ENCODE measurements at places on chromosomes 4 and X. TPM values are rescaled to one million over a fixed set of nuclear protein-coding genes. Genes with fewer than 3 reads are reported as not detected.

DNA sequence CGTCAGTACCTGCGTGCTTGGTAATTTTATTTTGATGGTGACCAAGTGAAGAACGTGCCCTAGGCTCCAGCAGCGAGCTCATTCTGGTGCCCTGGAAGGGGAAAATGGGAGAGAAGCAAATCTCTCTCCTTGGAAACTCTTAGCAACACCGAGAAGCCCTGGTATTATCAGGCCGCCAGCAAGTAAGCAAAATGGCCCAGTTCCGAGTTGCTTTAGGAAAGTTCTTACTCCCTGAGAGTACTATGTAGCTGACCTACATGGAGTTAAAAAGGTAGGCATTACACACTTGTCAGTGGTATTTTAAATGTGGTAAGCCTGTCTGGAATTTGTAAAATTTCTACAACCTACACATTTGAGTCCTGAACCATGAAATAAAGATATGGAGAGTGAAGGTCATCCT, 146.4 kb downstream of the CPEB2 start:
- no peak for DNase-seq

- no peak for DNase-seq
Measured at GRCh38 chr4:156391325-156391653, 437.6 kb upstream of the CTSO start.

- DNase-seq = no peak
Measured at GRCh38 chr4:54475546-54475945, 182.2 kb upstream of the KIT start.

DNA sequence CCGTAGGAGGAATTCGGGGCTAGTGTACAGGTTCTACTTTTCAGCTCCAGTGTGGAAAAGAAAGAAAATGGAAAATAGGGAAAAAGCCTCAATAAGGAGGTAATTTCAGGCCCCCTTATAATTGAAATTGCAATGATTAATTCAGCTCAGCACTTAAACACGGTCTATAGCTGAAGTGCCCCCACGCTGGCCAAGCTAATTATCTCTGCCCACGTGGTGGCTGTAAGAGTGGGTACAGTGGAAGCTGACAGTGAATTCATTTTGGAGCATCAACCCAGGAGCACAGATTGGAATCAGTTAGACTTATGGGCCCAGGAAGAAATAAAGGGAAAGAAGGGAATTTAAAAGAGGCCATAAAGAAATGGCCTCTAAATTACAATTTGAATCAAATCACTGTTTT, 631.1 kb upstream of the CPEB2 start:
- no peak for DNase-seq

- no peak for DNase-seq
Measured at GRCh38 chrX:104193485-104193884, 27.2 kb downstream of the FAM199X start.

DNA sequence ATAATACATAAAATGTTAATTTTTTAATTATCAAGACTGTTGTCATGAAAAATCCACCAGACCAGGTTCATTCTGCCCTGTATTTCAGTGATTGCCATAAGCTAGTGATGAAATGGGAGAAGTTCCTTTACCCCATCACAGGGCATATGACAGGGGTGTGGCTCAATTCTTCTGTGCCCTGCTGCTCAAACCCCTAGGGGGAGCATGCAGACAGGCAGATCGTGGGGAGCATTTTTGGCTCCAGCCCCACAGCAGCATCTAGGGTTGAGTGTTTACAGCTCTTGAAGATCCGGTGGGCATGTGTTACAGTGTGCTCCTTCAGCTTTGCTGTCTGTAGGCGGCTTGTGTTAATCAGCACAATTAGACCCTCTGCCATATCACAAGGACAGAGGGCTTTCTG, 700.7 kb downstream of the PCDH18 start:
- no peak for DNase-seq

DNA sequence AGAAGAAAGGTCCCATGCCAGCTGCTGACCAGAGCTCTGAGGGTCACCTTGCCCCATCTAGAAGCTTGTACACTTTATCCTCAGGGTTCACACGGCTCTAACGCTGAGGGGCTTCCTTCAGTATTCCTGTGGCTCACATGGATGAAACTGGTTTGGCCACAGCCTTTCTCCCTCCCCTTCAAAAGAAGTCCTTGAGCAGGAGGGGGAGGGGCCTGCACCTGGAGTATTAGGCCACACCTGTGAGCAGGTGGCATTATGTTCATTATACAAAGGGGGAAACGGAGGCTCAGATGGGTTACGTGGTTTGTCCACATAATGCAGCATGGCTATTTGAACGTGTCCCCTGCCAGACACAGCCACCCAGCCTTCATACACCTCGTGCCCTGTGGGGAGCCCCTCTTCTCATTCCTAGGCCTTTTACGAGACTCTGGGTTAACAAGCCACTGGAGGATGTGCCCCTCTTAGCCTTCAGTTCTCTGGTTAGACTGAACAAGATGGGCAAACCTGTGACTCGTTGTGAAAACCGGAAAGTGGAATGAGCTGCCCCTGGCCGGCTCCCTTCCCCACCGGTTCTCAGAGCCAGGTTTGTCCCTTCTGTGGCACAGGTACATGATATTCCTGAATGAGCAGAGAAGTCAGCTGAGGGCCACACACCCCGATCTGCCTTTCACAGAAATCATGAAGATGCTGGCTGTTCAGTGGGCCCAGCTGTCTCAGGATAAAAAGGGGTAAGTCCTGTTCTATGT, 27.2 kb upstream of the JAKMIP1 start:
- DNase-seq = no peak

DNA sequence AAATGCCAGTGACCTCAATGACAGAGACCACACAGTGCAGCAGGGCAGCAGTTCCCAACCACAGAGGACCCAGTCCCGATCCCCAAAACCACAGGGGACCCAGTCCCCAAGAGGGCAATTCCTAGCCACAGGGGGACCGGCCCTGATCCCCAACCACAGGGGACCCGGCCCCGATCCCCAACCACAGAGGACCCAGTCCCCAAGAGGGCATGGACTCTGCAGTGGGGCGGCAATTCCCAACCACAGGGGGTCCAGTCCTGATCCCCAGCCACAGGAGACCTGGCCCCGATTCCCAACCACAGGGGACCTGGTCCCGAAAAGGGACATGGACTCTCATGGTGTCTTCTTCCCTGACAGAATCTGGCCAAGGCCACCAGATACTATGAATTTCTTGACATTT, 136.3 kb downstream of the AFAP1 start:
- DNase-seq = no peak

- no peak for DNase-seq
Measured at GRCh38 chr4:185754961-185755360, 57.0 kb downstream of the SORBS2 start.

DNA sequence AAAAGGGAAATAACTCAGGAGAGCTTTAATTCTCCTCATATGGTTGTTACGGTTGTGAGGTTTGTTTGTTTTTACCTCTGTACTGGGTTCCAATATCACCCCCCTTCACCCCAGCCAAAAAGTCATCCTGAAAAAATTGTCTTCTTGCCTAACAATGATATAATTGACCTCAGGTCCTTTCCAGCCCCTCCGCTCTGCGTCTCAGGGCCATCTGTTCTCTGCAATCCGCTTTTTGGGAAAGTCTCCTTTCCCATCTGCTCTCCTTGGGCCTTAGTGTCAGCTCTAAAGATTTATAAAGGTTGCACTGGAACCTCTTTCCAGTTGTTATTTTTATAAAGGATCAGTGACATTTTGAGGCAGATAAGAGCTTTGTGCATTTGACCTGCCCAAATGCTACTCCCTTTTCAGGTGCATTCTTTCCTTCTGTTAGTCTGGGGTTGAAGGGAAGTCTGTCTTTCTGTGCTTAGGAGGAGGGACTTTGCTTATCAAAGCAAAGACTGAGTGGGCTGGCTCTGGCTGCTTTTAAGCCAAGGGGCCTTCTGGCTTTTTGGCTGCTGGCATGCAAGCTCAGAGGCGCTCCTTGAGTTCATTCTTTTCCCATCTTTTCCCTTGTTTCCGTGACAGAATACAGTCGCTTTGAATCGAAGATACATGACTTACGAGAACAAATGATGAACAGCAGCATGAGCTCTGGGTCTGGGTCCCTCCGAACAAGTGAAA, 34.1 kb downstream of the DLG3 start:
- no peak for DNase-seq

DNA sequence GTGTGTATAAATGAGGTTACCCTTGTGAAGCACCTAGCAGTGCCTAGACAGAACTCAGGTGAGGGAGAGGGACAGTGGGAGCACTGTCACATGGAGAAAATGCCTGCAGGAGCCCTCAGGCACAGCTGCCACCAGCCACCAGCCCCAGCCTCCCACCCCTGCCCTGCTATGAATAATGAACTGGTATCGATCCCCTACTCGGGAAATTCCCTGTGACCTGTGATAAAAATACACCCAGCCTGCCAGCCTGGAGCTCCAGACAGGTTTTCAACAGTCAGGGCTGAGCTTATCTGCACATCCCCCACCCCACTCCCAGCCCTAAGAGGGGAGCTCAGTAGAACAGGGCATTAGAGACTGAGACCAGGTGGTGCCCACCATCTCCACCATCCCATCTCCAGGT, 159.6 kb upstream of the PJA1 start:
- no peak for DNase-seq

GRCh38 chr4:108315694-108316093, 147.0 kb upstream of the LEF1 start:
- DNase-seq = no peak

DNA sequence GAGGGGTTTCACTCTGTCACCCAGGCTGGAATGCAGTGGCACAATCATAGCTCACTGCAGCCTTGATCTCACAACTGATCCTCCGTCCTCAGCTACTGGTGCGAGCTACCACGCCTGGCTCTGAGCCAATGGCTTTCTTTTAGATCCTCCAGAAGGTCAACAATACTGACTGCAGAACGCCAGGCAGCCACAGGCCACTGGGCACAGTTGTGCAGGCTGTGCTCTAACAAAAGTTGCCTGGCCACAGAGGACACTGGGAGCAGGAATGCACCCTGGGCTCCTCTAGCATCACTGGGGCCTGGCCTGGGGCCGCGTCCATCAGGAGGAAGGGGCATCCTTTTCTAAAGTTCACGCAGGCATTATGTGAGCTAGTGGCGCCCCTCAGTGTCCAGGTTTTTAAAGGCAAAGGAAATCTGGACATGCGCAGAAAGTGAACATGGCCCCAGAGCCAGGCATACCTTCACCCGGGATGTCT, 14.9 kb upstream of the PORCN start:
- DNase-seq = peak; percentile 32

DNA sequence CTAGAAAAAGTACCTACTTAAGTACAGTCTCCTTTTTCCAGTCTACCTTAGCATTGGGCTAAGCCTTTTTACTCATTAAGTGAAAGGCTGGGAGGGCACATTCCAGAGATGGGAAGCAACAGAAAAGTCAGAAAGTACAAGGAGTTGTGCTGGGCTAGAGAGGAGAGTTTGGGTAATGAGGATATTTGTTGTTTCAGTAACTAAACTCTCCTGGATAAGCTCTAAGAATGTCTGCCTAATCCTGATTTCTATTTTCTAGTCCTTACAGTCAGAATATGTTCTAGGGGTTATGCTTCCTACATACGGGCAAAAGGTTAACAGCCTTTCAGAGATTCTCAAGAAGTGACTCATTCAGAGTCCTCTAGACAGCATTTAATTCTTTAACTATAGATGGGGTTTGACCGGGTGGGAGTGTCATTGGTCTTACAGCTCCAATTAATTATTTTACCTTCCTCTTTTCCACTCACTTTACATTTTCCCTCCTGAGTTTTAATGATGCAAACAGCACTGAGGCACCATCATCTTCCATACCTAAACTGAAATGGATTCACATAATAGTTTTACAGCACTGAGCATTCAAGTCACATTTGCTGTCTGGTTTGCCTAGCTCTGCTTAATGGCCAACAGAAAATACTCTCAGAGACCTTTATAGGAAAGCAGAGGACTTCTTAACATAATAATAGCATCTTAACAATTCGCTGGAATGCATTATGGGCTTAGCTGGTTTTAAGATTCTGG, 42.9 kb downstream of the USP26 start:
- DNase-seq = no peak

- DNase-seq = no peak
Measured at GRCh38 chr4:153489856-153490558, 23.8 kb downstream of the TMEM131L start.

The GCNA gene
- 3.1 TPM for total RNA-seq

The FRMD7 gene
- total RNA-seq = 0.34 TPM

The CYLC1 gene
- total RNA-seq = not detected

The MAP7D2 gene
- total RNA-seq = 0.28 TPM

The CCKAR gene
- not detected for total RNA-seq

All from chondrocyte (in vitro differentiated cells).